Fibroblast of pulmonary artery (primary cell): ENCODE measurements at places on chromosomes 5 and 9.

DNA sequence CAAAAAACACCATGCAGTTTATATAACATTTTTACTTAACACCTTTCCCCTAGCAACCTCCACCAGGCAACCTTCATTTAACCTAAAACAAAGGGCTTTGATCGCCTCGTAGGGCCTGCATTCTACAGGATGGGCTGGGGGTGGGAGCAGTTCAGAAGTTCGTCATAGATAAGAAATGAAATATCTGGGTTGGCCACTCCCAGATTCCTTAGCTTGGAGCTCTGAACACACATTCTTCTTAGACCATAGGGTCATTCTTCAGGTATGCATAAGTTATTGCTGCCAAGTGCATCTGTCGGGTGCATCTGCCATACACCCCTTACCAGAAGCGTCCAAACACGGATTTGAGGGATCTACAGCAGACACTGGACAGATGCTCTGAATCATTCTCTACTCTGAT is 4.3 kb upstream of the SLC22A5 start:
- DNase-seq = peak; percentile 77

GRCh38 chr9:115250621-115251032 is 132.7 kb upstream of the TNC start:
- DNase-seq = peak; percentile 95

DNA sequence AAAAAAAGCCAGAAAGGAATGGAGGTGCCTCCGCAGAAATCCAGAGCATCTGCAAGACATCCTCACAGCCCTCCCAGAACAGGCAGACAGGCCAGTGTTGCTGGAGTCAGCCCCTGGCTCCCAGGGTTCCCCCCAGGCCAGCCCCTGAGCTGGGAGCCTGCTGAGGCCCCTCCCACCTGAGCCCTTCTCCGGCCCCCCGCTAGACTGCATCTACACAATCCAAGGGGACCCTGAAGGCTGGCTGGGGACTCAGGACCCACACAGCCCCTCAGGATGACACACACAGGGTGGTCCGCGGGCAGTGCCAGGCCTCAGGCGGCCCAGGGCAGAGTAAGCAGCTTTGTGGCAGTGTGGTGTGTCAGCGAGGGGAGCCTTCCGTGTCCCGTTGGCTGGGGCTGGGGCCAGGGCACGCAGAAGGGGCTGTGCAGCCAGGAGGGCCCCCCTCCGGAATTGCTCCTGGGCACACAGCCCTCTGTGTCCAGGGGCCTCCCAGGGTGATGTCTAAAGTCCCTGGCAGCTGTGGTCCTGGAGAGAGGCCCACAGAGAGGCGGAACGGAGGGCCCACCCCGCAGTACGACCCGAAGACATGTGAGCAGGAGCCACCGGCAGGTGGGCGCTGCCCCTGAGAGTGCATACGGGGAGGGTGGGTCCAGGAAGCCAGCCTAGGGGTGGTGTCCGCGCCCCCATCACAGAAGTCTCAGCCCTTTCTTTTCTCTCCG is 2.9 kb downstream of the TMEM250 start:
- no peak for DNase-seq

GRCh38 chr5:56961746-56962145 is 9.8 kb upstream of the MIER3 start:
- no peak for DNase-seq

GRCh38 chr9:3708751-3709150 is 182.9 kb upstream of the RFX3 start:
- DNase-seq = peak; percentile 77

GRCh38 chr9:95820074-95820473 is 55.4 kb upstream of the ERCC6L2 start:
- no peak for DNase-seq

DNA sequence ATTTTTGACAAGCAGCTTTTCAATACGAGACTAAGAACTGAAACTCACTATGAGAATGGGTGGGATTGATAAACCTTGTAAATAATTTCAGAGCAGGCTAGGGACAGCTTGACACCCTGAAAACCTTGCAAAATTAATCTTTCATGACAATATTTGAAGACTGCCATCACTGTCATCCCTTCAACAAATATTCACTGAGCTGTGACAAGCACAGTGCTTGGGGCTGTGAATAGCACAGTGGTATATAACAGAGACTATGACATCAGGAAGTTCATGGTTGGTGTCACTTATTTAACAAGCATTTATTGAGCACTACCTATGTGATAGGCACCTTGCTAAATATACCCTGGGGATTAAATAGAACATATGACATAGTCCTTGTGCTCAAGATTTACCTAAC is 741.0 kb upstream of the RIOK2 start:
- no peak for DNase-seq

DNA sequence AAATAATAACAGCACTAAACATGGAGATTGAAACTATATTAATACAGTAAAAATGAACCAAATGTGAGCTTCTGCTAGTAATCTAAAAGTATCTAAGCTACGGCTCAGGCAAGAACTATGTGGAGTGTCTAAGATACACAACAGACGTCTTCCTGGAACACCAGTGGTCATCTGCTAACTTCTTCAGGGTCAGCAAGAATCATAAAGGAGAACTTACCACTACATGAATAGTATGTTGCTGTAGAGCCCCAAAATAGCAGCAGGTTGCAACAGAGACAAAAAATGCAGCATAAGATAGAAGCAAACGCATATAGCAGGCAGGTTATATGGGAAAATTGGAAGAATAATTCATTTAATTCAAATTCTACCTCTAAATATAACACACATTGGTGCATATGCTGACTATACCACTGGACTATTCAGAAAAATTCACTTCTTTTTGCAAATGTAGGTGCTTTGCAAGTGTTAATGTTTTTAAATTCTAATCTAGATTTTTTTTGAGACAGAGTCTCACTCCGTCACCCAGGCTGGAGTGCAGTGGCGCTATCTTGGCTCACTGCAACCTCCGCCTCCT is 27.1 kb downstream of the DCTN4 start:
- DNase-seq = no peak

DNA sequence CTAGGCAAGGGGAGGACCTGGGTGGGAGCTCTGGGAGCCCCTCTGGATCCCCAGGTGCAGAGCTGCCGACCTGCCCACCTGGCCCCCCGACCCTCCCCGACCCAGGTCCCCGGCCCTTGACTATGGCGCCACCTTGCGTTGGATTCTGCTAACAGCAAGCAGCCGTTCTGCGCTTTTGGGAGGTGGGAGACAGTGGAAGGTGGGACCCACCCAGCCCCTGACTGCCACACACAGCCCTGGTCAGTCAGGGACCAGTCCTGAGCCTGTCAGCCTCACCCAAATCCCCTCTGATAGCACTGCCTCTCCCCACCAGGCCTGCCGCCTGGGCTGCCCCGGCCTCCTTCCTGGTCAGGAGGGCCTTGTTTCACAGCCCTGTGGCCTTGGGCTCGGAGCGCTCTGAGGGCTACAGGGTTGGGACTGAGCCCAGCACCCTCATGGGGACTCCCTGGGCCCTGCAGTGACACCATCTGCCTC is 77.9 kb downstream of the HMCN2 start:
- DNase-seq = no peak

- DNase-seq = no peak
Measured at GRCh38 chr5:169736653-169737052, 99.6 kb downstream of the DOCK2 start.

GRCh38 chr5:87405472-87406155 is 7.1 kb downstream of the CCNH start:
- DNase-seq = no peak

DNA sequence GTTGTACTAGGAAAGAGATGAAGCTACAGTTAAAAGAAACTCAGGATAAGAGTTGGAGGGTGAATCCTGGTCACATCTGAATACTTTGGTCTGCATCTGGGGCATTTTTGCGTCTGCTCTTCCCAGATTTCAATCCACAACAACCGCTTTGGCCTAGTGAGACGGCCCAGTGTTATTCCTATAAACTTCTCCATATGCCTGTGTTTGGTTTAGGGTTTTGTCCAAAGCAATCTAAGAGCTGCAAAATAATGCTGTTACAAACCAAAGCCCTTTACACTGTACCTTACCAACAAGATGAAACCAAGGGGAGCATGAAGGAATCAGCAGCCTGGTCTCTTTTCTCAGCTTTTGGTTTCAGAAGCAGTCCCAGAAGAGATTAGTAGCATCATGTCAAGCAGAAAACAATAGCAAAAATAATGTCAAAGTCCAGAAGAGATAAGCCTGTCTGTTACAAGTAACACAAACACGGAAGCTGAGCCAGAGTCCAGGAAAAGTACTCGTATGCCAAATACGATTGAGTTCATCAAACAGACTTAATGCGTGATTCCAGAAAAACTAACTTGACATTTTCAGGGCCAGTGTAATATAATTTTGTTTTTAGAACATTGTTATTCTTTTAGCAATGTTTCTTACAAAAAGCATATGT is 379.9 kb upstream of the ACO1 start:
- peak; percentile 0 for DNase-seq

DNA sequence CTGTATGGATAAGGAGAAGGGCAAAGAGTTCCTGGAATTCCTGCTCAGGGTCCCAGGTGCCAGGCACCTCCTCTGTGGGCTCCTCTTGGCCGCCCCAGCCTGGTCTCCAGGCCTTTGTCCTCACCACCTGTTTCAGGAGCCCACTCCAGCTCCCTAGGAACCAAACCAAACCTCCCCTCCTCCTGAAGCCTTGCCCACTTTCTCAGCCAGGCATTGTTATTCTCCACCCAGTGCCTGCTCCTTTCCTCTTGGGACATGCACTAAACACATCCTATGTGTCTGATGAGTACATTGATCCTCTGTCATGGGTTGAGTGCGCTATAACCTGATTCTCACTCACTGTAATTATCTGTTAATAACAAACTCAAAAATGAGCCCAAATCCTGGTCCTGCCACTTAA is 189.8 kb downstream of the SPOCK1 start:
- DNase-seq = no peak

- DNase-seq = no peak
Measured at GRCh38 chr5:159452480-159453167, 122.3 kb upstream of the IL12B start.

- DNase-seq = no peak
Measured at GRCh38 chr9:134367791-134368490, 41.7 kb downstream of the RXRA start.

- no peak for DNase-seq
Measured at GRCh38 chr9:81625969-81626368, 63.4 kb downstream of the TLE1 start.

DNA sequence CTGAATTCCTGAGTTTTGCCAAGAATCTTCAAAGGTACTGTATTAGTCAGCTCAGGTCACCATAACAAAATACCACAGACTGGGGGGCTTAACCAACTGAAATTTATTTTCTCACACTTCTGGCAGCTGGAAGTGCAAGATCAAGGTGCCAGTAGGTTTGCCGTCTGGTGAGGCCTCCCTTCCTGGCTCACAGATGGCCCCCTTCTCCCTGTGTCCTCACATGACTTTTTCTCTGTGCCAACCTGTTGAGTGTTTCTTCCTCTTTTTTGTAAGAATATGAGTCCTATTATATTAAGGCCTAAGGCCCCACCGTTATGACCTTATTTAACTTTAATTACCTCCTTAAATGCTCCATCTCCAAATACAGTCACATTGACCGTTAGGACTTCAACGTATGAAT is 156.1 kb upstream of the KIF2A start:
- no peak for DNase-seq

DNA sequence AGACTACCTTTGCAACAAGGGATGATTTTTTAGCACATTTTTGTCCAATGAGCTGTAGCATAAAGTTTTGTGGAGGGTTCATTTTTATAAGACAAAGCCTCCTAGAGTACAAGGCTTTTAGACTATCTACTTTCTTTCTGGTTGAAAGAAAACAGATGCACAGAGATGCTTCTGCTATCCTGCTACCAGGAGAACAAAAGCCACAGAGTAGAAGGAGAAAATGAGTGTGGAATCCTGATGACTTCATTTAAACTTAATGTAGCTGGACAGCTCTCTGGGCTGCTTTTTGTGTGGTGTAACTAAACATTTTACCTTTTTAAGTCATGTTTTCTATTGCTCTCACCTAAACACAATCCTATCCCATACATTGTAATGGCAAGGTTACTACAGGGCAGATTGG is 1009.4 kb downstream of the TLE1 start:
- DNase-seq = no peak

GRCh38 chr9:98550206-98550820 is 158.4 kb downstream of the GABBR2 start:
- peak; percentile 39 for DNase-seq

GRCh38 chr9:109730228-109730627 is 49.8 kb upstream of the PALM2AKAP2 start:
- DNase-seq = peak; percentile 16

DNA sequence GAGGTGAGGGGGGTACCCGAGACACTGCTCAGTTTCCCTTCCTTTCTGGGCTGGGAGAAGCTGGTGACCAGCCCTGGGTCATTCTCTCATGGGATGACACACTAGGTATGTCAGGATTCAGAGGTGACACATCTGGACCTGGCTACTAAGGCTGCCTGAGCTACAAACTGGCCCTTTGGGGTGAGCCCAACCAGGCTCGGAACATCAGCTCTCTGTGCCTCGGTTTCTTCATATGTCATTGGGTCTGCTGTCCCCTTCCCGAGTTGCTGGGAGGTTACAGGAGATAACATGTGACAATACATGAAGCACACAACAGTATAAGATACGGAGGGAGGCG is 11.8 kb downstream of the CARD19 start:
- no peak for DNase-seq
